ENCODE measurements at places on chromosomes 12 and 14.

GRCh38 chr14:22668417-22668816 is 24.3 kb upstream of the OR6J1 start:
- peak; percentile 85 for DNase-seq

GRCh38 chr12:11702959-11703358 is 53.5 kb downstream of the ETV6 start:
- no peak for DNase-seq

- no peak for DNase-seq
These were observed 31.3 kb upstream of the ISM2 start for GRCh38 chr14:77529963-77530362.

- no peak for DNase-seq
These were observed 18.3 kb downstream of the TBX3 start for GRCh38 chr12:114665411-114666260.

DNA sequence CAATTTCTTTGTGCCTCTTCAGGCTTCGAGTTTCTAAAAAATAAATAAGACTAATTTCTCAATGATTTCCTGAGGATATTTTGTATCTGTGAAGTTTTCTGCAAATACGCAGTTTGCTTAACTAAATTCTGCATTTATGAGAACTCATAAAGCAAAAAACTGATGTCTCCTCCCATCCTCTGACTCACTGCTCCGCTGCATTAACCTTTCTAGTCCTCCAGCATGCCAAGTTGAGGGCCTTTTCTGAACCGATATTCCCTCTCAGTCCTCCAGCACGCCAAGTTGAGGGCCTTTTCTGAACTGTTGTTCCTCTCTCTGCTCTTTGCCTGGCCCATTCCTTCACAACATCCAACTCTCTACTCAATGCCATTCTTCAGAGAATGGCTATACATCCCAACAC is 3.2 kb downstream of the IPO8 start:
- DNase-seq = peak; percentile 28

DNA sequence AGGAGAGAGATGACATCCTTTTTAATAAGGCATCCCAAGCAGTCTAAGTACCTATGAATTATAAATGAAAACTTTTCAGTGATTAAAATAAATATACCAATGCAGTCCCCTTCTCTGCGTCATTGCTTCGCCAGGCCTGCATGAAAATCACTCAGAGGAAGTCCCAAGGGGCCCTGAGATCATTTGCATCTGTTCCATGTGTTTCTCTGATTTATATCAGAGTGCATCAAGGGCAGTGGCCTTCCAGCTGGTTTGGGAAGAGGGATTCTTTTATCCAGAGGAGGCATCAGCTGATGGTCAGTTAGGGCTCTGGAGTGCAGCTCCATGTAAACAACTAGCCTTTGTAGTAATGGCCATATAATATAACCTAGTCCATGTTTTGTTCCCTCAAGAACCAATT is 210.1 kb downstream of the RGS6 start:
- DNase-seq = no peak

GRCh38 chr14:89927186-89927865 is 27.2 kb downstream of the EFCAB11 start:
- DNase-seq = peak; percentile 44

DNA sequence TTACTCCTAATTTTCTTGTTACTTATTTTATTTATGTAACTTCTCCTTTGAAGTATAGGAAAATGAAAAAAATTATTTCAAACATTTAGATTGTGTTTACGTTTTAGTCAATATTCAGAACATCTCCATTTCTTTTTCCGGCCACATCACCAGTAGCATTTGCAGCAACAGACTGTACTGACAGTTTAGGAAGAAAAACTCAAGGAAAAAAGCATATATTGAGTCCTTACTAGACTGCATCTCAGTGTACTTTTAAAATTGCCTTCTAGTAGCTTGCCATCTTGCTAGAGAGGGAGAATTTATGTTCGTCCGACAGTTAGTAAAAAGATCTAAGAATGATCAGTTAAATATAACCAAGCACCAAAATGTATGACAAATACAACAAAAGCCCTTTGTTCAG is 625.0 kb upstream of the MIS18BP1 start:
- no peak for DNase-seq

- peak; percentile 85 for DNase-seq
These were observed 4.4 kb downstream of the TXNRD1 start for GRCh38 chr12:104219908-104220404.

DNA sequence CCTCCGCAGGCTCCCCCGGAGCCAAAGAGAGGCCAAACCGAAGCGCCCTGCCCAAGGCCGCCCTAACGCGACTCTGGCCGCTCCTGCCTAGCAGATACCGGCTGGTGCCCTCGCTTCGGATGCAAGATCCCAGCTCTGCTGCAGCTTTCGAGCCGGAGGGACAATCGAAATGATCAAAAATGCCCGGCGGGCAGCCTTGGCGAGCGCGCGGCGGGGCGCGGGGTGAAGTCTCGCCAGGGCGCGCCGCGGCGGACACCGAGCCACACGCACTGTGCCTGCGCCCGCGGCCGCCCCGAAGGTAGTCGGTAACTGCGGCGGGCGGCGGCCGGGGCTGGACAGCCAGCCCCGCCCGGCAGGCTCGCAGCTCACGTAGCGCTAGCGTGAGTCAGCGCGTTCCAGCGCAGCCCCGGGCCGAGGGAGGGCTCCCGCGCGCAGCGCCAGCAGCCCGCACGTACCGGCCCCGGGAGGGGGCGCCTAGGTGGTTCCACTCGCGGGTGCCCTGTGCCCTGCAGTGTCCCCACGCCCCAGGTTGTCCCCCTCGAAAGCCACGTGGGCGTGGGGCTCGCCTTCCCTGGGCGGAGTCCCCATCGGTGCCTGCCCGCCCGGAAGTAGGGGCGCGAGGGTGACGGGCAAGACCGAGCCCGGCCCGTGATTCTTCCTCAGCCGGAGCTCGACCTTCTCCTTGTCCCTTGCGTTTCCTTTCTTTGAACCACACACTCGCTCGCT is 109.2 kb upstream of the EGLN3 start:
- DNase-seq = peak; percentile 65

GRCh38 chr14:33796356-33796755 is 154.5 kb downstream of the EGLN3 start:
- DNase-seq = peak; percentile 25

- no peak for DNase-seq
These were observed 102.0 kb downstream of the PRMT8 start for GRCh38 chr12:3592856-3593625.

DNA sequence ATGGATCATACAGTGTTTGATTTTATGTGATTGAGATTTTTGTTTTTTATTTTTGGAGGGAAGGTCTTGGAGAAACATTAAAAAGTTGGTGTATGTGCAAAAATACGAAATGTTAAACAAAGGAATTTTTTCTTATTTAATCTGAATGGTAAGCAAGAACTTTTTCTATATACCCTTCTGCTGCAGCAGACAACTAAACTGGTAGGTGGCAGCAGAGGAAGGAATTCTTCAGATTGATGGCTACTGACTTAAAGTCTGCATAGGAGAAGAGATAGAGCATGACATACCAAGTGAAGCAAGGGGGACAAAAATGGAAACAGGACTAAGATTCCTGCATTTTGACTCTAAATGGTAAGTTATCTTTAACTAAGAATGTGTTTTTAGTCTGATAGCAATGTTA is 42.0 kb upstream of the A2ML1 start:
- peak; percentile 60 for DNase-seq

DNA sequence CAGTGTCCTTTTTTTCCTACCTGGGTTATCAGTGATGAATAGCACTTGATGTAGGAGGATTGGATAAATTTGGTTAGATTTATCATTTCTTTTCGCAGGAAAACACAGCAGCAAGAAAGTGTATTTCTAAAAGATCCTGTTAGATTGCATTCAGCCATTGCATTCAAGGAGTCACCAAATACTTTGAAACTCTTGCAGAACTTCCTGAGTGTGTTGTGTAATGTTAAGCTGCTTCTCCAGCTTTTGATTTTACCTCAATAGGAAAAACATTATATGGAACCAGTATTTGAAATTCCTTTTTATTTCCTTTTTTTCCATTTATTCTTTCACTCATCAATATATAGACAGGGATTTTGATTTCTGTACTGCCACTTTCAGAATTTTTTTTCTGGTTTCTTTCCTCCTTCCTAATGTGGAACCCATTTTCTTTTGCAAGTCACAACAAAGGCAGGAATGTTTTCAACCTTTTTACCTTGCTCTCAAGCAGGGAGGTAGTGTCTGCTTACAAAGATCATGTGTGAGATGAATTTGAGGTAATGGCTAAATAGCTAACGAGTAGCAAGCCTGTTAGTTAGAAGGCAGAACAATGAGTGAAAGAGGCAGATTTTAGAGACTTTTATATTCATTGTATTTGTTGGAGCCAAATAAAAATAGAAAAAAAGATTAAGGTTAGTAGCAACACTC is 56.2 kb downstream of the PPHLN1 start:
- peak; percentile 66 for DNase-seq

- no peak for DNase-seq
These were observed 3.2 kb downstream of the TDRD9 start for GRCh38 chr14:103931422-103931821.

DNA sequence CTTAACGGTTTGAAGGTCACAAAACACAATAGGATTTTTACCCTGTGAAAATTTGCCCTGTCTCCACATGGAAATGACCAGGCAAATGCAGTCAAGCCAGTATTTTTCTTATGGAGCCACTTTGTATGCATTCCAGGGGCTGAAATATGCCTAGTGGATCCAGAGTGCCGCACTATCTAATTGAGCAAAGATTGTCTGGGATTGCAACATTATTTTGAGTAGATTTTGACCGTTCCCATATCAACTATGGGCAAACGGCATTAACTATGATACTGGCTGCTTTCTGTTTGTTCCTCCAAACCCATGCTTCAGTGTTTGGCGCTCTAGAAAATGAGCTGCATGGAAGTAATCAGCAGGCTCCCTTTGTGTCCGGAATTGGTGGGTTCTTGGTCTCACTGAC is 223.0 kb downstream of the BTG1 start:
- DNase-seq = peak; percentile 11

DNA sequence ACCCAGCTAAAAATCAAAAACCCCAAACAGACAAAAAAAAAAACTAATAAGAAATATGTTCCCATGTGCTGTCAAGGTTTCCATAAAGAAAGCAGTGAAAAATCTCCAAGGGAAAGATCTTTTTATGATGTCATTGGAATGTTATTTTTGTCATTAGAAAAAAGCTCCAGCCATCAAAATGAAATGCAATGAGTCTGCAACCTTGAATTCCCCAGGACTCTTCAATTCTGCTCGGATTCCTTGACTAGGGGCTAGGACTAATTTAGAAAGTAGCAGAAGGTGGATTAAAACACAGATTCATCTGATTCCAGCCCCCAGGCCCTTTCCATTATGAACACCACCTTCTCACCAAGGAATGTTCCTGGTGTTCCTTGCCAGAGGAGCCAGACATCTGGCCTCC is 6.0 kb upstream of the PCNX1 start:
- peak; percentile 43 for DNase-seq

DNA sequence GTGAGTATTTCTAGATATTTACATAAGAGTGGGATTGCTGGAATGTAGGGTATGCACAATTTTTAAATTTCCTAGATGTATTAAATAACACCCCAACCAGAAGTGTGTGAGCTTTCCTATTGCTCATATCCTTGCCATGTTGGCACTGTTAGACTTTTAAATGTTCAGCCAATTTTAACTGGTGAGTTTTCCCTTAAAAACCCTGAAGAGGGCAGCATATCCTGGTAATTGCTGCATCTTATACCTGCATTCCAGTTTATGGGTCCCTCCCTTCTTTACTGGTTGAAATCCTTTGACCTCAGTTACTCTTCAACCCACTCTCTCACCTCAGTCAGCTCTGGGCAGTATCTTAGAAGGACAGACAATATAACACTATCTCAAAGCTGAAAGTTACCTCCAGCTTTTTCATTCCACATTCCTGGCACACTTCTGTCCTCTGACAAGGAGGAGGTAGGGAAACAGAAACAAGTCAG is 270.6 kb downstream of the PAWR start:
- DNase-seq = peak; percentile 91

GRCh38 chr12:1843641-1844005 is 23.3 kb downstream of the LRTM2 start:
- DNase-seq = no peak

DNA sequence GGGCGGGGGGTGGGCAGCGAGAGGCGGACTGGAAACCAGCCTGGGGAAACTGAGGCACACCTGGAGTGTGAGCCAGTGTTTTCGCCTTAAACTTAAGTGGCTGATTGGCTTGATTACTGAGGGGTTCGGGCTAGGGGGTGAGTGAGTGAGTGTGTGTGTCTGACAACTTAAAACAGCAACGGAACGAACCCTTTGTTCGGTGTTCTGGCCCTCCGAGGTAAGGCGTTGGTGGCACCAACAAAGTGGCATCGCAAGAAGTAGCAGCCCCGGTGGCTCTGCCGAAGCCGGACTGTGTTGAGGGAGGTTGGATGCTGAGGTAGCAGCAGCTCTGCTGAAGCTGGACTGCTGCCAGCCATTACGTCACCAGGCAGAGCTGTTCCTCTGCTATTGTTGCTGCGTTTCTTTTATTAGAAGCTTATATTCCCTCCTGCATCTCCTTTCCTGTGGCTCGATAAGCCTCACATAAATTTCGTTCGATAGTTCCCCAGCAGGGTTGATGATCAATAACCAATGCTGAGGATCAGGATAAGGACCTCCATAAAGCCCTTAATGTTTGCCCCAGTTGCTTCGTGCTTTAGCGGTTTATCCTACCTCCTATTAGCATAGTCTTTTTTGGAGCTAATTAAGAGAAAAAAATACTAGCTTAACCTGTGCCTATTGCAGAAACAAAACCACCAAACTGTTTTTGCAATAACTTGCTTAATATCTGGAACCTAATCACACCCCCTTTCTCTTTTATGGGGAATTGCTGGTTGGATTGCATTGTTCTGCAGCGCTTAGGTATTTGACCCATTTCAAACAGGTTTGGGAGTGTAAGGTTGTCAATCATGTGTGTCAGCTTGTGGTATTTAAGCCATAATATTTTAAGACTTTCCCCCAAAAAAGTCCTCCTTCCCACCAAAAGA is 1.3 kb downstream of the GPR137C start:
- peak; percentile 92 for DNase-seq

DNA sequence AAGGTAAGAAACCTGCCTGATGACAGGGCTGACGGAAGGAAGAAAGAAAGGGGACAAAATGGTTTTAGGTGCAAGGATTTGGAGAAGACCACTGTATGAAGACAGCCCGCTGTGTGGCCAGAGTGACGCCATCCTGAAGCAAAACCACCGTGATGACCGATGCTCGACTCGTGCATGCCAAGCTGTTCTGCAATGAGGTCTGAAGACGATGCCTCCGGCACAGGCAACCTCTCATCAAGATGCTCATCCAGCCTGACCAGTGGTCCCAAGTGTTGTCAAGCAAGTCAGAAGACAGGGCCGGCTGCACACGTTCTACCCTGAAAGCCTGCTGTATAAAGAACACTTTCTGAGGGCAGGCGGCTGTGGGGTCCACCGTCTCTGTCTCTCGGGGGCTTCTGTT is 34.8 kb downstream of the STX2 start:
- DNase-seq = no peak

GRCh38 chr12:4545195-4545594 is 6.5 kb downstream of the RAD51AP1 start:
- no peak for DNase-seq

GRCh38 chr12:118315821-118316220 is 56.9 kb downstream of the TAOK3 start:
- DNase-seq = peak; percentile 18

GRCh38 chr14:63766611-63767010 is 38.7 kb upstream of the SGPP1 start:
- DNase-seq = no peak

Measured in cardiac fibroblast (primary cell).